Chondrocyte (in vitro differentiated cells): ENCODE measurements at places on chromosomes 6 and 20. TPM values are rescaled to one million over a fixed set of nuclear protein-coding genes. Genes with fewer than 3 reads are reported as not detected.

GRCh38 chr6:90574610-90575009, 12.3 kb downstream of the MAP3K7 start:
- DNase-seq, result no peak

The SNRPB gene
- 99.8 to 103 TPM (median 103 TPM) in 3 replicates for total RNA-seq

DNA sequence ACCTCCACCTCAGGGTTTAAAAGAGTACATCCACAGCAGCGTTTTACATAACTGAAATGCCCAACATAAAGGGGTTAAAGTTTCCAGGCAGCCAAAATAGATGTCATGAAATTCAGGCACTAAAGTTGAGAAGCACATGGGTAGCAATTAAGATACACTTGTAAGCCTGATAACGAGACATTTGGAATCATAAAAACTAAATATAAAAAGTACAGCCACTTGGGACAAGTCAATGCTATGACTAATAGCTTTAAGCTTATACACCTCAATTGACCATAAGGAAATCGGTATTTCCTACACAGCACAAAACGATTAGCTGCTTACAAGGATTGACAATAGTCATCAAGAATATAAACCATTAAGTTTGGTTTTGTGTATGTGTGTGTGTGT, 11.8 kb downstream of the LOC128125822 start:
- DNase-seq, result no peak

DNA sequence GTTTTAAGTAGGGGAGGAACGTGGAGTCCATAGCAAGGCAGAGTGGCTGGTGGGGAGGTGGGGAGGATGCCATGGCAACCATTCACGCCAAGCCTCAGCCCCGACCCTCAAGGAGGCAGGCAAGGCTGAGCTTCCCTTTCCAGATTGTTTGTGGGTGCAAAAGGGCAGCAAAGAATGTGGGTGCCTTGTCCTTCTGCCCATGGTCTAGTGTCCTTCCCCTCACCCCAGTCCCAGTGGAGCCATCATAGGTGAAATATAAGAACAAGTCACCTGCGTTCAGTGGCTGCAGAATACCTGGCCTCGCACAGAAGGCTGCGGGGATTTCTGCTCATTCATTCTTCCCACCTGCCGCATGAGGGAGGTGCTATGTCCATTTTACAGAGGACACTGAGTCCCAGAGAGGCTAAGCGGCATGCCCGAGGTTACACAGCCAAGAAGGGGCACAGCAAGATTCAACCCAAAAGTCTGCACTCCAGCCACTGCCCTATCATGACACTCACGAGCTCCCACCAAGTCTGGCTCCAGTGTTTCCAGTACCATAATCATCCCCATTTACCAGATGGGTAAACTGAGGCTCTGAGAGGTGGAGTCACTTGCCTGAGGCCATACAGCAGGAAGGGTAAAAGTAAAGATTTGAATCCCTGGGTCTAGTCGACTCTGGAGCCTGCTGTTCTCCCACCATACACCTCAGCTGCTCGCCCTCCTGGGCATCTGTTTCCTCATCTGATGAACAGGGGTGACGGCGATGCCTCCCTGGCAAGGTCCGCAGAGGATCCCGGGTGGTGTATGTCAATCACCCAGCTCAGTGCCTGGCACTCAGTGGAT, 100.8 kb downstream of the CEBPB start:
- DNase-seq, result no peak

DNA sequence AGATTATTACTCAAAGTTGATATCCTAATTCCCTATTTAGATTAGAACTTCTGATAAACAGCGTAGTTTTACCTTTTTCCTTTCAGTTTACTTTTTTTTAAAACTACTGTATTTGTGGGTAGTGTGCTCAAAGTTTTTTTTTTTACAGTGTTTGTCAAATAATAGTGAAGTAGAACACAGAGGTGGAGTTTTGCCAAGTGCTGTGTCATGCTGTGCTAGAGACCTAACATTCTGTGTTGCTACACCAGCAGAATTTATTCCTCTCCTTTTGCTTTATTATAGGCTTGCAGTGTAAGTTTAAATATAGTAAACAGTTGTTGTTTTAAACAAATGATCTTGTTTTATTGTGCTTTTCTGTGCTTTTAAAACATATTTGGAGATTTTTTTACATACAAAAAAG, 125.4 kb downstream of the HIVEP1 start:
- no peak for DNase-seq
